Right ventricle myocardium superior (tissue), 1 donor: ENCODE measurements at places on chromosomes 4 and X. TPM values are rescaled to one million over a fixed set of nuclear protein-coding genes. Genes with fewer than 3 reads are reported as not detected.

Gene MYOZ2
- 705 TPM for total RNA-seq

- no peak for DNase-seq
Observed at GRCh38 chrX:1167466-1167865, 45.0 kb downstream of the CRLF2 start.

Gene APLN
- 15.4 TPM for total RNA-seq

GRCh38 chr4:6471307-6472007, 957 bp downstream of the PPP2R2C start:
- no peak for DNase-seq

Gene TLR6
- total RNA-seq: 2.3 TPM

DNA sequence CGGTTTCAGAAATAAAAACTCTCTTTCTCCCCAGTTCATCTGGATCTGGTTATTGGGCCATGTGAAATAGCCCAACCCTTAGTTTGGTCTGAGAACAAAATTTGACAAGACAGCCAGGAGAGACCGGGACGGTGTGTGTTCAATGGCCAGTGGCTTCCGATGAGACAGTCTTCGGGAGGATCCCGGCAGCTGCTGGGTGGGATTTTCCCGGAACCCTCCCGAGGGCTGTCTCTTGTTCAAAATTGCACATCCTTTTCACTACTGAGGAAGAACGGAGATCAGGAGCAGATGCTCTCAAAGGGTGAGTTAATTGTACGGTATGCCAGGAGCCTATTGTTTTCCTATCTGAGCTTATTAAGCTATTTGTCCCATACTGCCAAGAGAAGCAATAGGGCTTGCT, 166.5 kb downstream of the PRR32 start:
- no peak for DNase-seq

GRCh38 chr4:88283661-88284438, 511 bp downstream of the PPM1K start:
- peak; percentile 74 for DNase-seq
